ENCODE measurements at places on chromosomes 12 and 14.

DNA sequence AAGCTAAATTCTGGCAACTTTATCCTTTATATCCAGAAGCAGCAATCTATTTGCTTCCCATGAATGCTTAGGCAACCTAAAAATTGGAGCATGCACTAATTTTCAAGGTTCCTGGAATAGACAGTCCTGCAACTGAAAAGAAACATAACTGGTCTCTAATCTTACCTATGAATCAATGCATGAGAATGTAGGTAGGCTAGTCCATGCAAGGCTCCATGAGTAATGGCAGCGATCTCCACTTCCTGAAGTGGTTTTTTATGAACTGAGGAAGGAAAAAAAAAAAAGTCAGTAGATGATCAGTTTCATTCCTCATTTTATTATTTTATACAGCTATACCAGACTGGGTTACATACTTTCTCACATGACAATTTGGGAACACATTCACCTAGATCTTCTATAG, 102.0 kb downstream of the PEBP1 start:
- H3K27me3 ChIP-seq = no peaks in the 10 kb centered on the region
- H3K27ac ChIP-seq = no peak overlapping the region
- no peak overlapping the region for H3K4me3 ChIP-seq
- no peaks in the 10 kb centered on the region for H3K4me1 ChIP-seq
- H3K36me3 ChIP-seq = no peaks in the 10 kb centered on the region

DNA sequence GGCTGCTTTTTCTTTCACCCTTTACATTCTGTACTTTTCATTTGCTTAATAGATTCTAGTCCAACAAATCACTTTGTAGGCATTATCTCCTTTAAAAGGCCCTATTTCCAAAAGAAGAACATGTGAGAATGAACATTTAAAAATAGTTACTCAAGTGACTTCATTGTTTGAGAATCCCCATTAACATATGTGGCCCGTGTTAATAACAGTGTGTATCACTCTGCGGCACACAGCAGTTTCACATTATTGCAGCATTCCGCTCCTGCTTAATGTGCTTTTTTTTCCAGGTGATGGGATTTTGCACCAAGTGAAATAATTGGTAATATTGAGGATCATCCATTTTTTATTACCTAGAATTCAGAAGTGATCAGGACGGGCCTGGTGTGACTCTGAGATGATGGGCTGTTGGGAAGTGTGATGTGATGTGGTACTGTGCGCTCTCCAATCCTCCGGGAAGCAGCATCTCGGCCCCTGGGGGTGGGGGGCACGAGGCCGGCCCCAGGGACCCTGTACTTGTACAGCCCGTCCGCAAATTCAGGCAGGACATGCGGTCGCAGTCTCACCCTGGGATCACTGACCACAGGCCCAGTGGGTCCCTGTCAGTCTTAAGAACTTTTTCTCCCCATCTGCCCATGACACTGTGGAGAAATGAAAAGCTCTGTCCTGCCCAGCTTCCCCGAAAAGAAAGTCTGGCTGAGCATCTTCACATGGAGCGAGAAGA, 32.9 kb downstream of the SLC15A4 start:
- no peaks in the 10 kb centered on the region for H3K36me3 ChIP-seq
- DNase-seq = no peak
- no peak overlapping the region for H3K27ac ChIP-seq
- no peaks in the 10 kb centered on the region for H3K27me3 ChIP-seq

DNA sequence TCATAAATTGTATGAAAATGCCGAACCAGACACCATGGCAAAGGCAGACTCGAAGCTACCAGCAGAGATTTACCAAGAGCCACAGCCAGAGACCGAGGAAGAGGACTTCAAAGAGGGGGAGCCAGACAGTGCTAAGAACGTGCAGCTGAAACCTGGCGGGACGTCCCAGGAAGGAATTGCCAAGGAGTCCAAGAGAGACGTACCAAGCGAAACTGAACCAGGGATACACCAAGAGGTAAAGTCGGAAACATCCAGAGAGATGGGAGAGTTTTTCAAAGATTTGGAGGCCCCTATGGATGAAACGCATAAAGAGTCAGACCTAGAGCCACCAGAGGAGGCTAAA, 294 bp downstream of the SAMD15 start:
- H3K4me1 ChIP-seq = no peaks in the 10 kb centered on the region
- no peaks in the 10 kb centered on the region for H3K36me3 ChIP-seq

GRCh38 chr12:68743356-68743755, 2.6 kb upstream of the SLC35E3 start:
- peaks cover 38% of the 10 kb centered on the region for H3K36me3 ChIP-seq
- no peaks in the 10 kb centered on the region for H3K27me3 ChIP-seq
- no peak overlapping the region for H3K4me3 ChIP-seq
- H3K27ac ChIP-seq = no peak overlapping the region
- no peak for DNase-seq
- H3K4me1 ChIP-seq = no peaks in the 10 kb centered on the region

GRCh38 chr14:49460662-49461061, 125.5 kb downstream of the RPS29 start:
- DNase-seq = no peak
- no peaks in the 10 kb centered on the region for H3K36me3 ChIP-seq
- no peaks in the 10 kb centered on the region for H3K4me1 ChIP-seq
- no peaks in the 10 kb centered on the region for H3K27me3 ChIP-seq
- H3K27ac ChIP-seq = no peak overlapping the region

DNA sequence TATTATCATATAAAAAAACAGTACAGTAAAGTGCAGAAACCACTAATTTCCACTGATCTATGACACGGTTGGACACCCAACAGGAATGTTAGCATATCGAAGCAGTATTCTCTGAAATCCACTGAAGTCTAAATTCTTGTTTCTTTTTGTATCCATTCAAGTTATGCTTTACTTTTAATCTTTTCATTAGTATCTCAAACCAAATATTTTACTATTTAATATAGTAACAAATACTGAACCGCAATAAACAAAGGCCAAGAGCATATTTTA, 41.1 kb downstream of the ATXN2 start:
- no peak for DNase-seq
- no peaks in the 10 kb centered on the region for H3K36me3 ChIP-seq
- no peak overlapping the region for H3K27ac ChIP-seq
- H3K4me3 ChIP-seq = no peak overlapping the region
- H3K4me1 ChIP-seq = no peaks in the 10 kb centered on the region

DNA sequence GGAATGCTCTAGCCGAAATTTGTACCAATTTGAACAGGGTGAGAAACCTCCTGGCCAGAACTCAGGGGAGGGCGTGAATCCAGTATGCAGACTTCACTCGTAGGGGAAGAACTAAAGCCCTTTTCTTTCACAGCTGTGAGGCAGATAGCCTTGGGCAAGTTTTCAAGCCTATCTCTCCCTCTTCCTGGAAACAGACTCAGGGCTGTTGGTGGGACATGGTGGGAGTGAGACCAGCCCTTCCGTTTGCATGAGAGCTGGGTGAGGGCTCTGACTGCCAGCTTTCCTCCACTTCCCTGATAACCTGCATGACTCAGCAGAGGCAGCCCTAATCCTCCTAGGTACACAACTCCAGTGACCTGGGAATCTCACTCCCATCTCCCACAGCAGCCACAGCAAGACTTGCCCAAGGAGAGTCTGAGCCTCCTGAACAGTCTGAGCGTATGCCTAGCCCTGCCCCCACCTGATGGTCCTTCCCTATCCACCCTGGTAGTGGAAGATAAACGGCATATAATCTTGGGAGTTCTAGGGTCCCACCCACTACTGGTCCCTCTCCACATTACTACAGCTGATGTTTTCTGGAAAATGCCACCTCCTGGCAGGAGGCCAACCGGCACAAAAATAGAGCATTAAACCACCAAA, 170.1 kb upstream of the AMIGO2 start:
- no peak overlapping the region for H3K27ac ChIP-seq
- H3K27me3 ChIP-seq = no peaks in the 10 kb centered on the region
- no peaks in the 10 kb centered on the region for H3K4me1 ChIP-seq
- no peak overlapping the region for H3K4me3 ChIP-seq
- H3K36me3 ChIP-seq = no peaks in the 10 kb centered on the region

GRCh38 chr14:61385002-61385685, 63.8 kb downstream of the PRKCH start:
- DNase-seq = no peak
- peaks cover 9% of the 10 kb centered on the region for H3K4me1 ChIP-seq
- H3K27ac ChIP-seq = no peak overlapping the region
- no peaks in the 10 kb centered on the region for H3K36me3 ChIP-seq

- no peaks in the 10 kb centered on the region for H3K27me3 ChIP-seq
- DNase-seq = no peak
- no peak overlapping the region for H3K27ac ChIP-seq
- no peak overlapping the region for H3K4me3 ChIP-seq
- no peaks in the 10 kb centered on the region for H3K36me3 ChIP-seq
- H3K4me1 ChIP-seq = no peaks in the 10 kb centered on the region
These were observed 89.1 kb upstream of the NUDT4 start for GRCh38 chr12:93288626-93289025.

DNA sequence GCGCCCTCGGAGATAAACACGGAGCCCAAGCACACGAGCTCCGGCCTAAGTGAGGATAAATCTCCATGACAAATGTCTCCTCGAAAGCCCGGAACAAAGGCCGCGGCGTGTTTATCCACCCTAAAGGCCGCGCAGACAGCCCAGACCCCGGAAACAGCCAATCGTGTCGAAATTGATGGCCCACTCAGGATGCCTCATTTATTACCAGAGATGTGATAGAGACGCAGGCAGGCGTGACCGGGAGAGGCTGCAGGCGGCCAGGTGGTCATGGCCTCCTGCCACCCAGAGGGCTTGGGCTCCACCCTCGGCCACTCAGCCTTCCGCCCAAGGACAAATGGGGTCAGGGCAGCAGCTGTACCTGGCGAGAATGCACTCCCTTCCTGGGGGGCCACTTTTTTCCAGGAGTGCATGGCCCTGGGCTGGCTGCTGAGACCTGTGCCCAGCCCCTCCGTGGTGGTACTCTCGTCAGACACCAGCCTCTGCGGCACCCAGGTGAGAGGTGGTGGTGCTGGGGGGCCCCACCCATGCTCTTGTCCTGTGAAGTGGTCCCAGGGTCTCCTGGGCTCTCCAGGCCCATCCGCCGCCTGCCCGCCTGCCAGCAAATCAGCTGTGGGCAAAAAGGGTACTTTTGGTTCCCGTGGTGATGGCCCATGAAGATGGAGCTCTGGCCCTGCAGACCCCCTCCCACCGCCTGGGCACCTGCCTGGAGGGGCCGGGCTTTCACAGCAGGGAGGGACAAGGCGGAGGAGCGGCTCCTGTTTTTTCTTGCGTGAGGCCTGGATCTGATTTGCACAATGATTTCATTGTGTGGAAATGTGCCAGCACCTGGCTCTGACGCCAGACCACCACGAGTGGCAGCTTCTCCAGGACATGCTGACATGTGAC, 211.5 kb upstream of the C14orf180 start:
- no peak overlapping the region for H3K4me3 ChIP-seq
- no peaks in the 10 kb centered on the region for H3K4me1 ChIP-seq
- H3K27ac ChIP-seq = no peak overlapping the region
- no peaks in the 10 kb centered on the region for H3K27me3 ChIP-seq
- no peaks in the 10 kb centered on the region for H3K36me3 ChIP-seq

DNA sequence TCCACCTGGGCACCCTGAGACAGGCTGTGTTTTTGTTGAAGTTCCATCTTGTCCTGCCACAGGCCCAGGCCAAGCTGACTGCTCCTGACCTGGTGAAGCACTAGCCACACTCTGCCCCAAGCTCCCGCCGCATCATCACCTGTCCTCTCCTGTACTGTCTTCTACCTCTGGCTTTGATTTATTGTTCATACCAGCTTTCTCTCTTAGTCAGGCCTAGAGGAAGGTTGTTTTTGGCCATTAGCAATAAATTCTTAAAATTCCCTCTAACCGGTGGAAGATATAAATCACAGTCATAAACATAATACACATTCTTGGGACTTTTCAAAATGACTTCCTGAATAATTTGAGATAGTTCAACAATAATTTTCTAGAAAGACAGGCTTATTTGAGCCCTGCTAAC, 169.4 kb downstream of the DAD1 start:
- H3K27ac ChIP-seq = no peak overlapping the region
- H3K4me3 ChIP-seq = no peak overlapping the region
- no peaks in the 10 kb centered on the region for H3K4me1 ChIP-seq
- H3K36me3 ChIP-seq = no peaks in the 10 kb centered on the region

GRCh38 chr14:99479906-99480869, at the start of gene SETD3:
TSS of gene SETD3 (minus strand) at chr14:99480859. CDS start at chr14:99465805, 15,054 bp downstream.
- no peak for DNase-seq
- H3K27me3 ChIP-seq = no peaks in the 10 kb centered on the region
- H3K36me3 ChIP-seq = no peaks in the 10 kb centered on the region

DNA sequence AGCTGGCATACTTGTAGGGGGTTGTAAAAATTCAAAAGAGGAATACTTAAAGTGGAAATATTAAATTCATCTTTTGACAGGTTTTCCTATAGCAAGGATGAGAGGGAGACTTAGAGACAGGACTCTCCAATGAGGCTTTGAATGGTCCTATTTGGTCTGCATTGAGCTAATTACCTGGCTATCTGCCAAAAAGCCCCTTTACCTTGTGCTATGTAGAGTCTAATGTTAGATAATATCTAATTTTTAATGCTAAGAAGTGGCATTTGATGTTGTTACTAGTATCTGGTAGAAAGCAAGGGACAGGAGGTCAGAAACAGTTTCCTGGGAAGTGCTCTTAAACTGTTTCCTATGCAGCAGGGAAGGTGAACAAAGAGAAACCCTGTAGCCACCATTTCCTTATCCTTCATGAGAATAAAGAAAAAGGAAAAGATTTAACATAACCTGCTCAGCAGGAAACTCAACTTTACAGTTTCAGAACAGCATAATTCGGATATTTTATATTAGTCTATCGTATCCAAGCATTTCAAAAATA, 550.0 kb downstream of the SOX5 start:
- H3K36me3 ChIP-seq = no peaks in the 10 kb centered on the region
- H3K27me3 ChIP-seq = no peaks in the 10 kb centered on the region
- H3K4me3 ChIP-seq = no peak overlapping the region
- no peak overlapping the region for H3K27ac ChIP-seq
- no peak for DNase-seq
